A549 treated with CORT108297 at 1 μM for 4 hours (cell line): ENCODE measurements at places on chromosomes 7 and 10. TPM values are rescaled to one million over a fixed set of nuclear protein-coding genes. Genes with fewer than 3 reads are reported as not detected.

ZDHHC6 gene
- total RNA-seq = 28.2 to 35.7 TPM (median 29.4 TPM) in 5 replicates

GLI3 gene
- 0.07 to 0.42 TPM (median 0.13 TPM) in 5 replicates for total RNA-seq

CRCP gene
- 25.8 to 37.7 TPM (median 27.7 TPM) in 5 replicates for total RNA-seq

THNSL1 gene
- 3.5 to 4.0 TPM (median 3.7 TPM) in 5 replicates for total RNA-seq

SPDYE8 gene
- not detected in 5 replicates for total RNA-seq

NOS3 gene
- total RNA-seq = 0.22 to 0.65 TPM (median 0.42 TPM) in 5 replicates

OPN4 gene
- not detected in 5 replicates for total RNA-seq

OR13A1 gene
- not detected in 5 replicates for total RNA-seq

PPP1R3A gene
- not detected in 5 replicates for total RNA-seq
